Trophoblast cell (in vitro differentiated cells and primary cell): ENCODE measurements at places on chromosomes 12 and 14.

- H3K4me3 ChIP-seq = no peak overlapping the region
- H3K36me3 ChIP-seq = no peaks in the 10 kb centered on the region
- H3K4me1 ChIP-seq = peaks cover 3% of the 10 kb centered on the region
- H3K27me3 ChIP-seq = no peaks in the 10 kb centered on the region
- no peak overlapping the region for H3K27ac ChIP-seq
Measured at GRCh38 chr12:46676797-46677520, 148.8 kb downstream of the SLC38A4 start.

DNA sequence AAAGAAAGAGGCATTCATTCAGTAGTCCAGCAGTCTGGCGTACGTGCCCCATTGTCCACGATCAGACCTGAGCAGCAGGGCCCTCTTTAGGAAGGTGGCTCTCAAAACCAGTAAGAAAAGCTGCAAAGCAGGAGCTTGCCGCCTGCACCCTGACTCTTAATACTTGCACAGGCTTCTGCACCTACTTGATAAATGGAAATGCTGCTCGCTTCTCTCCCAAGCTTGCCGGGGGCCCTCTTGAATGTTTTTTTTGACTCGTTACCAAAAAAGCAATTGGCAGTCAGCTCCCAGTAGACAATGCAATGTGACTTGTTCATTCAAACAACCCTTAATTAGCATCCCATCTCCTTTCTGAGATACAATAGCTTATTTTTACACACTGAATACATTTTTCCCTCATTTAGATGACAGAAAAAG, 27.2 kb upstream of the PTPRB start:
- H3K27ac ChIP-seq = no peak overlapping the region
- no peak overlapping the region for H3K4me3 ChIP-seq
- H3K4me1 ChIP-seq = peaks cover 1% of the 10 kb centered on the region
- no peaks in the 10 kb centered on the region for H3K27me3 ChIP-seq
- no peaks in the 10 kb centered on the region for H3K36me3 ChIP-seq
- DNase-seq = no peak

DNA sequence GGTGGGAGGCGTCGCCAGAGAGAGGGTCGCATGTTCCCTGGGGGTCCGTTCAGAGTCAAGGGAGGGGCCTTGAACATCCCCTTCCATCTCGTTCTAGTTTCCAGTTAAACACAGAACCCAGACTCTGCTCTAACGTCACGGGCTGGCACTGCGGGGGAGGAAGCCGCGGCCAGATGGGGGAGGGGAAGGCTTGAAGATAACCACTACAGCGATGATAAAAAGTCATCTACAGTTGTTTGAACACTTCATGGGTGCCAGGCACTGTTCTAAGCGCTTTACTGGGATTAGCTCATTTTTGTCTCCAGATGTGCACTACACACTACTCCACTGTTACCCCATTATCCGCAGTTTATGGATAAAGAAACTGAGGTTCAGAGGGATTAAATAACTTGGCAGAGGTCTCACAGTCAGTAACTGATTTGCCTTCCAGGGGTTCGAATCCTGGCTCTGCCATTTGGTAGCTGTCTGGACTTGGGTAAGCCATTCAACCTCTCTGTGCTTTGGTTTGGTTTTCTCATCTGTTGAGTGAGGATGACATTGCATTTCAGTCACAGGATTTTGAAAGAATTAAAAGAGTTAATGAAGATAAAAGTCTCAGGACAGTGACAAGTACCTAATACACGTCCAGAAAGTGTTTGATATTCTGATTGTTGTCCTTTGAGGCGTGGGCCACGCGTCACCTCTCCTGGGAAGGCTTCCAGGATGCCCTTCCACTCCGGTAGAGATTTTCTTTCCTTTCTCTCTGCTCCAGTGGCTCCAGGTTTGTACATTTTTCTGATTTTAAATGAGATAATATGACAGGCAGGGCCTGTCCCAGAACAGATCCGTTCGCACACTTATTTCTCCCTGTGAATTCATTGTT, 798 bp upstream of the RASAL1 start:
- H3K27me3 ChIP-seq = no peaks in the 10 kb centered on the region
- no peak overlapping the region for H3K4me3 ChIP-seq
- H3K4me1 ChIP-seq = peaks cover 8% of the 10 kb centered on the region
- DNase-seq = no peak
- no peak overlapping the region for H3K27ac ChIP-seq
- H3K36me3 ChIP-seq = no peaks in the 10 kb centered on the region

DNA sequence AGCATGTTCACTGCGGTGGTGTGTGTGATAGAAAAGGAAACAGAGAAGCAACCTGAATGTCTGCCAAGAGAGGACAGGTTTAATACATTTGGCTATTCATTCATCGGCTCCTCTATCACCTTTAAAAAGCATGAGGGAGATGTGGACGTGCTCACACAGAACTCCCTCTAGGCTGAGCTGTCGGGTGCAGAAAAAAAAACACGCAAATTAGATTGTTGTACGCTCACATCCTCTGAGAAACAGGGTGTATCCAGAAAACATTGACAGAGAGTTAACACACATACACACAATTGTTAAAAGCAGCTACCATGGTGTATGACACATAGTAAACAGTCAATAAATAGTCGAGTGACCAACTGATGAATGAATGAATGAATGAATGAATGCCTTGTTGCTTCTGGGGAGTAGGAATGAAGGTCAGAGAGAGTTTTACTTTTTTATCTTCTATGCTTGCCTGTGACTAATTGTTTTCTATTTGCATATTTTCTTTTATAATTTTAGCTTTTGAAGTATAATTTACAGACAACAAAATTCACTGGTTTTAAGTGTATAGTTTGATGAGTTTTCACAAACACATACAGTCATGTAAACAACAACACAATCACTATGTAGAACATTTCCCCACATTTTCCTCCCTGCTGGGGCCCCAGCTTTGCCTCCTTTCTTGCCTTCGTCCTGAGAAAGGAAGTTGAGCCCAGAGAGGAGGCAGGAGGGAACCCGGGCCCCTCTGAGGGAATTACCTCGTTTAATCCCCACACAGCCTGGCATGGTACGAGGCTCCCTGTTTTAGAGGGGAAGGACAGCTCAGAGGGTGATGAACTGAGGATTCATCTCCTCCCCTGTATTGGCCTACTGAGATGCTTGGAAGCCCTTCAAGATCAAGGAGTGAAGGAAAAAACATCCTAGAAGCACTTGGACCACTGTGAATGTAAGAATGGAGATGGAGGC, 19.7 kb upstream of the FAM222A start:
- H3K27me3 ChIP-seq = no peaks in the 10 kb centered on the region
- no peak for DNase-seq
- H3K27ac ChIP-seq = no peak overlapping the region
- H3K36me3 ChIP-seq = no peaks in the 10 kb centered on the region

GRCh38 chr12:88361493-88361892, 218.8 kb downstream of the KITLG start:
- H3K27me3 ChIP-seq = no peaks in the 10 kb centered on the region
- H3K27ac ChIP-seq = no peak overlapping the region
- H3K4me1 ChIP-seq = no peaks in the 10 kb centered on the region

- DNase-seq = no peak
- no peaks in the 10 kb centered on the region for H3K27me3 ChIP-seq
- H3K4me1 ChIP-seq = no peaks in the 10 kb centered on the region
- no peak overlapping the region for H3K4me3 ChIP-seq
- H3K36me3 ChIP-seq = peaks cover 12% of the 10 kb centered on the region
- no peak overlapping the region for H3K27ac ChIP-seq
Measured at GRCh38 chr12:27309293-27309994, 23.2 kb upstream of the BMAL2 start.
